ENCODE measurements at places on chromosomes 5 and 9. TPM values are rescaled to one million over a fixed set of nuclear protein-coding genes. Genes with fewer than 3 reads are reported as not detected.

DNA sequence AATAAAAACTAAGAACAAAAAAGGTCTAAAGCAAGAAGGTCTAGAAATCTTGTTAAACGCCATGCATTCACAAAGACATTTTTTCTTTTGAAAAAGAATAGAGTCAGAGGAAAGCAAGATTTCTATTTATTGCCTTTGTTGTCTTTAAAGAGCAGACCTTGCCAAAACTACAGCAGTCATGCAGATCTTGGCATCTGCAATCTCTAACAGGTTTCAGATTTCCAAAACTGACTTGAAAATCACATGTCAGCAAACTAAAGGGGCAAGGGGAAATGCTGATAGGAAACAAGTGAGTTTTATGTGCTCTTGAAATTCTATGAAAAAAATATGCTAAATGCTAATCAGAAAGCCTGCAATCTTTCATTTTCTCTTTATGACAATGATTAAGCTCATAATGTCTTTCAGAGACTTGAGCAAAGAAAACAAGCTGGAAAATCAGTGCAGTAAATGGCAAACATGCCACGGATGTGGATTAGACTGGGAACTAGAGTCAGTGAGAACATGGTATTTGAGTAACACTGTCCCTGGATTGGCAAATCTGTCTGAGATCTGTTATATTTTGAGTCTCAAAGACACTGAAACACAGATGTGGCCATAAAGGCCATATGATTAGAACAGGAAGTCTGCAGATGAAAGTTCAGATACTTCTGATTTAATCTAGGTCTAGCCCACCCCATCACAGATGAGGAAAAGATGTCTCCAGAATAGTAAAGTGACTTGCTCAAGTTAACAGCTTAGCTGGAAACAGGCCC is 361.4 kb upstream of the RPS23 start:
- no peak for DNase-seq

- DNase-seq, result no peak
These were observed 73.5 kb downstream of the TRIM36 start for GRCh38 chr5:115096034-115096769.

Gene CD72
- polyA plus RNA-seq, result 304 TPM

Gene PCDHA3
- not detected for polyA plus RNA-seq

Gene NUTM2F
- not detected for polyA plus RNA-seq

Gene C9orf152
- not detected for polyA plus RNA-seq

Data from naive B cell (primary cell).